ENCODE measurements at places on chromosomes 16 and 17. TPM values are rescaled to one million over a fixed set of nuclear protein-coding genes. Genes with fewer than 3 reads are reported as not detected.

The DNAH2 gene
- total RNA-seq: 3.0 TPM

The TBC1D26 gene
- 2.6 TPM for total RNA-seq

The PHAF1 gene
- total RNA-seq: 10.8 TPM

DNA sequence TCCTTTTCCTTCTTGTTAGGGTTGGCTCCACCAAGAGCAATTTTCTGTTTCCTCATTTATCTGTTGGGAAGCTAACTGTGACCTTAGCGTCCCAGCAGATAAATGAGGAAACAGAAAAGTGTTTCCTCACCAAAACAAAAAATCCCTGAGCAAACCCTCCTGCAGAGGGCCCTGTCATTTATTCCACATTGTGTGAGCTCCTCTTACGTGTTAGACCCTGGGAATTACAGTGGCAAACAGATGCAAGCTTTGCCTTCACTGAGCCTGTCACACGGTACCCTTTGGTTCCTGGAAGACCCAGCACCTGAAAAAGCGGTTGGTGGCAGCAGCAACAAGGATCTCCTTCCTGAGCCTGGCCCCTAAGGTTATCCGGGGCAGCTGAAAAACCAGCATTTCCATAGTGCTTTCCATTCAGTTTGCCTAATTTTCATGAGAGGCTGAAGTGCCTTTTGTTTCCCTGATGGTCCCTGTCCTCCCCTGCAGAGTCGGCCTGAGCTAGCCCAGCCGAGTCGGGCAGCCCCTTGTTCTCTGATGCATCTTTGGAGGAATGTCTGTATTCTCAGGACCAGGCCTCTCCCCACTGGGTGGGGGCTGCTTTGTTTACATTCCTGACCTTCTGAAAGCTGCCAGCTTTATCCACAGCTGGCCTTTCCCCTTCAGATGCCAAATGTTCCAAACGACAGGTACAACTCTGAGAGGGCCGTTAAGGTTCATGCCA is 34.7 kb downstream of the YPEL2 start:
- peaks cover 96% of the 10 kb centered on the region for H3K4me1 ChIP-seq
- H3K36me3 ChIP-seq: no peaks in the 10 kb centered on the region
- no peaks in the 10 kb centered on the region for H3K27me3 ChIP-seq
- H3K27ac ChIP-seq: peak overlapping the region; percentile 97

GRCh38 chr16:84729716-84730320 is 30.0 kb downstream of the USP10 start:
- peaks cover 6% of the 10 kb centered on the region for H3K36me3 ChIP-seq
- no peak for DNase-seq
- H3K27me3 ChIP-seq: no peaks in the 10 kb centered on the region
- H3K27ac ChIP-seq: peak overlapping the region; percentile 40

- peaks cover 3% of the 10 kb centered on the region for H3K4me1 ChIP-seq
- H3K27me3 ChIP-seq: no peaks in the 10 kb centered on the region
- peak; percentile 10 for DNase-seq
- no peak overlapping the region for H3K4me3 ChIP-seq
- H3K27ac ChIP-seq: no peak overlapping the region
- no peaks in the 10 kb centered on the region for H3K36me3 ChIP-seq
These were observed 964.4 kb upstream of the GOT2 start for GRCh38 chr16:59698346-59699020.

- H3K36me3 ChIP-seq: no peaks in the 10 kb centered on the region
- H3K4me3 ChIP-seq: no peak overlapping the region
- no peaks in the 10 kb centered on the region for H3K4me1 ChIP-seq
- H3K27me3 ChIP-seq: no peaks in the 10 kb centered on the region
These were observed 110.2 kb upstream of the ELAC2 start for GRCh38 chr17:13127921-13128602.

GRCh38 chr16:1630450-1631213 is 18.5 kb downstream of the CRAMP1 start:
- H3K27me3 ChIP-seq: no peaks in the 10 kb centered on the region
- H3K4me1 ChIP-seq: no peaks in the 10 kb centered on the region
- H3K4me3 ChIP-seq: no peak overlapping the region
- no peak overlapping the region for H3K27ac ChIP-seq
- peaks cover 29% of the 10 kb centered on the region for H3K36me3 ChIP-seq

Measured in cardiac muscle cell (in vitro differentiated cells and primary cell).